ENCODE measurements at places on chromosomes 6 and 20.

DNA sequence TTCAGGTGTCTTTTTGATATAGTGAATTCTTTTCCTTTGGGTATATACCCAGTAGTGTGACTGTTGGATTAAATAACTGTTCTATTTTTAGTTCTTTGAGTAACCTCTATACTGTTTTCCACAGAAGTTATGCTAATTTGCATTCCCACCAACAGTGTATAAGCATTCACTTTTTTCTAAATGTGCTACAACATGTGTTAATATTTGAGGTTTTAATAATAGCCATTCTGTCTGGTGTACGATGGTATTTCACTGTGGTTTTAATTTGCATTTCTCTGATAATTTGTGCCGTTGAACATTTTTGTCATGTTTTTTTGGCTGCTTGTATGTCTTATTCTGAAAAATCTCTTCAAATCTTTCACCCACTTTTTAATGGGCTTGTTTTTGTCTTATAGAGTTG lies 563.5 kb downstream of the GRIK2 start:
- no peak for DNase-seq

GRCh38 chr20:41167481-41168253 lies 30.3 kb downstream of the PLCG1 start:
- DNase-seq: no peak

- no peak for DNase-seq
Observed at GRCh38 chr6:144246988-144247387, 38.1 kb upstream of the UTRN start.

- no peak for DNase-seq
Observed at GRCh38 chr6:33684428-33684896, 27.0 kb downstream of the UQCC2 start.

Data from substantia nigra (tissue), 51 donors.